ENCODE measurements at places on chromosomes 6 and 20.

GRCh38 chr6:163306000-163306399 is 108.5 kb upstream of the QKI start:
- DNase-seq, result no peak

GRCh38 chr20:4369119-4369797 is 352.5 kb upstream of the PRND start:
- DNase-seq, result no peak

DNA sequence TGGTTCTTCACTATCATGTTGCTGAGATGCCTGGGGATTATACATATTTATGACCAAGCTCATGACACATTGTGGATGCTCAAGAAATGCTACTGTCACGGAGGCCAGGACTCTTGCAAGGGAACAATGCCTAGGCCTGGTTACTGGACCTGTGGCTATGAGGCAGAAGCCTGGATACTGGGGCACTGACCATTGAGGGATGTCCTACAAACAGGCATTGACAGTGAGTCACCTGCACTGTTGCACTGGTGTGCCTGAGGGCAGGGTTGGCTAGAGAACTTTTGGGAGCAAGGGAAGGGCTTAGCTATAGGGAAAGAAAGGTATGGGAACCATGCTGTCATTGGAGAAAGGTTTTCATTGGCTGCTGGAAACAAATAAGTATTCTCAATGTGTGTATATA is 313.1 kb upstream of the SUPT3H start:
- DNase-seq, result no peak

- DNase-seq, result no peak
Observed at GRCh38 chr6:81669445-81669844, 83.0 kb downstream of the TENT5A start.

GRCh38 chr6:14831937-14832336 is 413.9 kb upstream of the JARID2 start:
- DNase-seq, result no peak

DNA sequence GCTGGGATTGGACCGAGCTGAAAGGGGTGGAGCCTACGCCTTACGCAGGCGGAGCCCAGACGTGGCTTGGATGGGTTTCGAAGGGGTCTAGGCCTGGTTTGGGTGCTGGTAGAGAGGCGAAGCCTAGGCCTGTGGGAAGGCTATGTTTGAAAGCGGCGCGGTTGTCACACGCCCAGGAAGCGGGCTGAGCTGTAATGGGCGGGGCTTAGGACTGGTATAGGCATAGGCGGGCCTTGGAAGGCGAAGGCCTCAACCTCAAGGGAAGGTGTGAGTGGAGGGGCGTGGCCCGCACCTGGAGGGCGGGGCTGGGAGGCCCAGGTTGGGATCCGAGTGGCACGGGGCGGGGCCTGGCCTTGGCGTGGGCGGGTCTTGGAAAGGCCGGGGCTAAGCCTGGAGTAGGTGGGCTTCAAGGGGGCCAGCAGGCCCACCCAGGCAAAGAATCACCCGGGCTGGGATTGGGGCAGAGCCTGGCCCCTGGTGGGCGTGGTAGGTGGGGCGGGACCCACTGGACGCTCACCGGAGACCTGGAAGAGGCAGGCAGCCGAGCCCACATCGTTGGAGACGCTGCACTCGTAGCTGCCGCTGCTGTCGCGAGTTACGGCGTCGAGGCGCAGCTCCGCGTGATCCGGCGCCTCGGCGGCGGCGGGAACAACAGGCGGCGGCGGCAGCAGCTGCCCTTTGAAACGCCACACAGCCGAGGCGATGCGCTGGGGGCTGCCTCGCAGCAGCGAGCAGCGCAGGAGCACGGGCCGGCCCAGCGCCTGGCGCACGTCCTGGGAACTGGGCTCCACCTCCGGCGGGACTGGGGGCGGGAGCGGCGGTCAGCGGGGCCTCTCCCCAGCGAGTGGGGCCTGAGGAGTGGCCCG is 49.0 kb downstream of the MDGA1 start:
- DNase-seq, result peak; percentile 38

GRCh38 chr20:33005132-33005566 is 916 bp upstream of the SUN5 start:
- DNase-seq, result no peak

- DNase-seq, result peak; percentile 7
Observed at GRCh38 chr6:17281100-17281496, at the start of gene RBM24. TSS of gene RBM24 (plus strand) at chr6:17281361. CDS start at chr6:17281582, 221 bp downstream.

Data from CD4-positive, alpha-beta T cell treated with Interleukin-4 for 1 hour (primary cell).